ENCODE measurements at places on chromosomes 12 and 14.

GRCh38 chr12:6638305-6638704, 2.5 kb upstream of the LPAR5 start:
- no peak for DNase-seq

- no peak for DNase-seq
Measured at GRCh38 chr14:101965181-101965544, 790 bp downstream of the DYNC1H1 start.

DNA sequence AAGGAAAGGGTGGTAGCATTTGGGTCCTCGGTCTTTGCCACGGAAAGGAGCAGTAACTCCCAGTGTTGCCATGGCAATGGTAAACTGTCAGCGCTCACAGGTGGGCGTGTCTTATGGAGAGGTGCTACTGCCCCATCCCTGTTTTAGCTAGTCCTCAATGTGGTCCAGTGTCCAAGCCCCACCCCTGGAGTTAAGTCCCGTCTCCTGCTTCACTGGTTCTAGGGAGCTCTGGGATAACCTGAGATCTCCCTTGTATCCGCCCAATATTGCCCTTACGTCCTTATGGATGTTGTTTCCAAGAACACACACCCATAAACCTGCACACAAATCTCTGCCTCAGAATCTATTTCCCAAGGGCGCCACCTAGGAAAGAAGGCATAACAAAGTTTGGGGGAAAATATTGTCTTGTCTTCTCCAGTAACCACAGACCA, 64.2 kb downstream of the SPRING1 start:
- no peak for DNase-seq

- no peak for DNase-seq
Measured at GRCh38 chr12:31536672-31537071, 54.3 kb downstream of the DENND5B start.

DNA sequence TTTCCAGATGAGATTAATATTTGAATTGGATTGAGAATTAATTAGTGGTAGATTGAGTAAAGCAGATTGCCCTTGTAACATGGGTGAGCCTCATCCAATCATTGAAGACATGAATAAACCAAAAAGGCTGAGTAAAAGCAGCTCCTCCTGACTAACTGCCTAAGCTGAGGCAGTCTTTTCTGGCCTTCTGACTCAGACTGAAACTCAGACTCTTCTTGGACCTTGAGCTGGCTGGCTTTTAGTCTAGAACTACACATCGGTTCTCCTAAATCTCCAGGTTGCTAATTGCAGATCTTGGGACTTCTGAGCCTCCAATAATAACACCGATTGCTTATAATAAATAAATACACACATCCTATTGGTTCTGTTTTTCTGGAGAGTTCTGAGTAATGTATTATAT, 24.0 kb downstream of the FKBP11 start:
- DNase-seq, result no peak

DNA sequence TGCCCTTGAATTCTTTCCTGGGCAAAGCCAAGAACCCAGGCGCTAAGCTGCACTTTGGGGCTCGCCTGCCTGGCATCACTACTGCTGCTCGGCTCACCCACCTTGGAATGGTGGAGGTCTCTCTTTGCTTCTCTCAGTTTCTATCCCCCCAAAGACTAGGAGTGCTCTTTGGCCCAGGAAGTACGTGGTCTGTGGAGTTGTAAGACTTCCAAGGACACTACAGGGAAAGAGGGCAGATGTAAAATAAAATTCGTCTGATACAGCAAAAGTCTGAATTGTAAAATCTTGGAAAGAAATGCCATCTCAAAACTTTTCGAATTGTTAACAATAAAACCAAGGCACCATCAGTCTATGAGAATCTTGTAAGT, 52.5 kb upstream of the MAP1LC3B2 start:
- DNase-seq, result no peak

DNA sequence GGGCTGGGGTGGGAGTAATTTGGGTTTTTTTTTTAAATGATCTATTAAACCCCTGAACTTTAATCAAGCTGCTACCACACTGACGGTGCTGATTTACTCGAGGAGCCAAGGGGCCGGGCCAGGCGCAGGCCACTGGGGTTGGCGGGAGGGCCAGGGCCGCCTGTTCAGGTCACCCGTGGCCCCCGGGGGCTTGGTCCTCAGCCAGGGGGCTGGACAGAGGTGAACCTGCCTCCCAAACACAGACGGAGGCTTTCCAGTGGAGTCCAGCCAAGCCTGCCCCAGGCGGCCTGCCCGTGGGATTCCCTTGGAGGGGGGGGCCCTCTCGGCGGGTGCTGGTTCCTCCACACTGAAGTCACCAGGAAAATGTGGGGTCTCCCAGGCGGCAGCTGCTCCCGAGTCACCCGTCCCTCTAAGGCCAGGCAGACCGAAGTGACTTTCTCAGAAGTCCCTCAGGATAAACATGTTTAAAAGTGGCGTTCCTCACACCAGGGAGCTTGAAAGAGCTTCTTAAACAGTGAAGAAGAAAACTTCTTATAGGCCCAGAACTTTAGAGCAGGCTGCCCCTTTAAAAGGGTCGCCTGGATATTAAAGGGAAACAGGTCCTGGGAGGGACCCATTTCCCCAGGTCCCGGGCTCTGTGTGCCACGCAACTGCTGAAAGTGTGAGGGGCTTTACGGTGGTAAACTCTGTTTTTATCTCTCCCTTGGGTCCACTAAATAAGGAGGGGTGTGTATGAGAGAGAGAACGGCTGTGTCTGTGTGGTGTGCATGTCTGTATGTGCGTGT, 167.2 kb upstream of the GSC start:
- DNase-seq, result no peak

- no peak for DNase-seq
Measured at GRCh38 chr14:103213331-103213730, 90.1 kb downstream of the TNFAIP2 start.
